Right ventricle myocardium inferior (tissue), 1 donor: ENCODE measurements at places on chromosomes 1 and 21. TPM values are rescaled to one million over a fixed set of nuclear protein-coding genes. Genes with fewer than 3 reads are reported as not detected.

Gene MOV10
- 16.1 TPM for total RNA-seq

Gene DRAXIN
- 0.03 TPM for total RNA-seq

Gene NUP133
- 27.9 TPM for total RNA-seq

Gene INAVA
- not detected for total RNA-seq

Gene TYW3
- total RNA-seq, result 19.9 TPM

Gene AMY1A
- not detected for total RNA-seq

Gene ARPC5
- 40.2 TPM for total RNA-seq

Gene NR0B2
- 4.7 TPM for total RNA-seq

DNA sequence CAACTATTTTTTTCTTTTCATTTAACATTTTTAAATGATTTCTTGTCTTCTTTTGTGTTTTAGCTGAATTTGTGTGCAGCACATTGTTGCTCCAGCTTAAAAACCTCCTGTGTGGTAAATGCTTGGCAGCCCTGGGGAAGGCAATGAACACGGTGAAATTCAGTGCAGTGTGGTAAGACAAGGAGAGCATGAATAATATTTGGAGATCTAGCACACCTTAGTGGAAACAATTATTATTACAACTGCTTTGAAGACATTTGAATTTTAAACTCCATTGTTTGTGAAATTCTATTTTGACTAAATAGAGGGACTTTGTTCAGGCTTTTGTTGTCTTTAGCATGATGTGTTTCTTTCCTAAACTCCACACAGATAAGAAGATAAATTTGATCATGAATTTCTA is 242.6 kb upstream of the CXADR start:
- DNase-seq, result no peak

DNA sequence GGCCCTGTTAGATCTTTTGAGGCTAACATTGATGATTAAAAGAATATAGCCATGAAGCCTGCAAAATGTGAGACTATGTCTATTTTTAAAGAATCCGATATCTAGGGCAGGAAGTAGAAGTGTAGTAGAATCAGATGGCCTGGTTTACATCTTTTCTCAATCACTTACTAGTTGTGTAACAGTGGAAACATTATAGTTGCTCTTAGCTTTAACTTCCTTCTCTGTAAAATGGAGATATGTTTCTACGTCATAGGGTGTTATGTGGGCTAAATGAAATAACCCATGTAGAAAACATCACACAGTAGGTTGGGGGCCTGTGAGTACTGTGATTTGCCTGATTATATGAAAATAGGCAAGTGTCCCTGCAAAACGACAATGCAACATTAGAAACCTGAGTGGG is 4.4 kb upstream of the IGFN1 start:
- no peak for DNase-seq

- DNase-seq, result no peak
Measured at GRCh38 chr1:195071461-195071860, 1536.8 kb downstream of the KCNT2 start.

DNA sequence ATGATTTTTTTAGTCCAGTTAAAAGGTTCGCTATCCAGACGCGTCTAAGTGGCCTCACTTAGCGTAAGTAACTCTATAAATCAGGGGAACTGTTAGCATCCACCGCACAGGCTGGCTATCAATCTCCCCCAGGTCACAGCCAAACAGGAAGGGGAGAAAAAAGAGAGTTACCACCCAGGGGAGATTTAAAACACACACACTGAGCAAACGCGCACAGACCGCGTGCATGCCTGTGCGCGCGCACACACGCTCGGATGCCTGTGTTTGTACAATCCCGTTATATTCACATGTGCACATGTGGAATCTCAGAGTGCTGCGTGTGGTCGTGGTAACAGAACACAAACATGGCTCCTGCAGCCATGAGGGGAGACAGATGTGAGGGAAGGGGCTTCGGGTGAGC is 125.4 kb downstream of the CASZ1 start:
- DNase-seq, result no peak

- no peak for DNase-seq
Measured at GRCh38 chr1:40756523-40756922, 27.1 kb upstream of the KCNQ4 start.

DNA sequence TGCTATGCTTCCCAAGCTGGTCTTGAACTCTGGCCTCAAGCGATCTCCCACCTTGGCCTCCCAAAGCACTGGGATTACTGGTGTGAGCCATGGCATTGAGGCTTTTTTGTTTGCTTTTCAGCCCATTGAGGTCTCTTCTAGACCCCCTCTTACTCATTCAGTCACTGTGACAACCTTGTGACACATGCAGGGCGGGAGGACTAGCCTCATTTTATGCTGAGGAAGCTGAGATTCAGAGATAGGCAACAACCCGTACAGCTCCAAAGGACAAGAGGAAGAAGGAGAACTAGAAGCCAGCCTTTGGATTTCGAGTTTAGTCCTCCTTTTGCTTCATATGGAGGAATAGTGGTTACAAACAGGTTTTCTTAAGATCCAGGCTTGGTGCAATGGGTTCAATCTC is 83.9 kb upstream of the WDR26 start:
- DNase-seq, result no peak

GRCh38 chr1:225766967-225767633 is 10.5 kb upstream of the SRP9 start:
- DNase-seq, result no peak

DNA sequence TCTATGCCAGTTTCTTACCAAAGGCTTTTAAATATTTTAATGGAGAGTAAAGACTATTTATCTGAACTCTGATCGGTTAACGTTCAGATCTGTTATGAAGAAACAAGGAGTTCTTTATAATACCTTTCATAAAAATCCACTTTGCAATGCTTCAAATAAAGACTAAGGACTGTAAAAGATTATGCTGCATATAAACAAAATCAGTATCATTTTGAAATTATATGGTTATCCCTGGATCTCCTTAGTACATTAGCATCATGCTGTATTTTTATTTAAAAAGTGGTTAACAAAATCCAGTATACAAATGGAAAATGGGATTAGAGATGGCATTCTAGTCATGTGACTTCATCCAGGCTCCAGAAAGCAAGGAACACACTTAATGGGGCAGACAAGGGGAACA is 386.8 kb downstream of the LMO4 start:
- no peak for DNase-seq

DNA sequence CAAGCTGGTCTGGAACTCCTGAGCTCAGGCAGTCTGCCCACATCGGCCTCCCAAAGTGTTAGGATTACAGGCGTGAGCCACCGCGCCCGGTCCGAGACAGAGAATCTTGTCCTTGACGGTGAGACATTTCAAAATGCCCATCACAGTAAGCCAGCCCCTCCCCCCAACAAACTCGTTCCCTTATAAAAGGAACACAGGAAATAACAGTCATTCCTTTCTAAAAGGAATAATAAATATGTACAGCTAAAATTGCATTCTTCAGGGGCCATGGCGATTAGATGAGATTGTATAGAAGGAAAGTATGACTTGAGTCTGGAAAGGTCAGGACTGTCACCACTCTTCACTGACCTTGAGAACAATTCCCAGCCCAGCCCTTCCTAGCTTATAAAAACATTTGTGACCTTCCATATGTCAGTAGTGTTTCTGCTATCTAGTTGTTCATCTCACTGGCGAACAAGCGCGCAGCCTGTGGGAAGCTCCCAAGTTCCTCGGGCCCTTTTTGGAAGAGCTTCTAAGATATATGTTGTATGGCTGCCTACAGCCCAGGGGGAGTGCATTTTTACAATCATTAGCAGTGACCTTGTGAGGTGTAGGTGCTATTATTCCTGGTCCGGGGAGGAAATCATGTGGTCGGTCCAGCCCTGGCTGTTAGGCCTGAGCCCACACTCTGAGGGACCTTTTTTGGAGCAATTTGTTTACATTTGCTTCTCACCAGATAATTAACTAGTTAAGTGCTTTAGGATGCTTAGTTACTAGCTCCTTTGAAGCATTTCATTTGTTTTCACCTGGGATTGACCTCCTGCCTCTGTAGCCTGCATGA is 8.7 kb downstream of the SZRD1 start:
- no peak for DNase-seq

DNA sequence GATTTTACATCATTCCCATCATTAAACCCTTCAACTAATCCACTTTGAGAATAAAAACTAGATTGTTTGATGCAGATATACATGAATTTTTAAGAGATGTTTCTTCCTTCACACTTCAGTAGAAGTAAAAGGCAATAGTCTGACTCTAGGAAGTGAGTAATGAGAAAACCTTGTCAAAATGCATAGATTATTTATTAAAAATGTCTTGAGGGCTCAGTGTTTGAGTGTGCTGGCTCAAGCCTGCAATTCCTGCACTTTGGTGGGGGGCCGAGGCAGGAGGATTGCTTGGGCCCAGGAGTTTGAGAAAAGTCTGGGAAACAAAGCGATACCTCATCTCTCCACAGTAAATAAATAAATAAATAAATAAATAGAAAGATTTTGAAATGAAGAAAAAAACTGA is 177.1 kb downstream of the NEGR1 start:
- DNase-seq, result no peak

- no peak for DNase-seq
Measured at GRCh38 chr1:81512252-81513003, 288.3 kb upstream of the ADGRL2 start.

- peak; percentile 90 for DNase-seq
Measured at GRCh38 chr1:30756545-30757351, 826 bp downstream of the LAPTM5 start.

- no peak for DNase-seq
Measured at GRCh38 chr1:62978741-62979140, 194.8 kb downstream of the ATG4C start.

DNA sequence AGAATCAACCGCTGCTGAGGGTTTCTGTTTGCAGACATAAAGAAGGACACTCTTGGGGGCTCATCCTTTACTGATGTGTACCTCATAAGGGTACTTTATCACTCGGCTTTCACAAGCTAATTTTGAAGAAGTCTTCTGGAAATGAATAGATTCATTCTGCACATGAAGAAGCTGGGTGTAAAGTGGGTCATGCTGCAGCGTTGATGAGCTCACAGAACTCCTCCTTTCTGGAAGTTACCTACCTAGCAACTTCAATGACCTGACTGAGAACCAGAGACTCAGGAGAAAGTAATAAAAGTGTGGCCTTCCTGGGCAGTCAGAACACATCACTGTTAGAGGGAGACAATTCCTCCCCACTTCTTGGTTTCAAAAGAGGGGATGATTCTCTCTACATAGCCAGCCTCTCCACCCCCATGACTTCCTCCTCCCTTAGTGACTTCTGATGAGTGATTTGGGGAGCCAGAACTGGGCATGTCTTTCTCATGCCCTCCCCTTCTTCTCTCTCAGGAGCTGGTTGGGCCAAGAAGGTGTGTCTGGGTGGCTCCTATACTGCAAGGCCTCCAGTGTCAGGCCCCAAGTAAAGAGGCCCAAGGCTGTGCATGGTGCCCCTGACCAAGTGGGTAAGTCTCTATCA is 27.0 kb downstream of the PCNX2 start:
- no peak for DNase-seq
